ENCODE measurements at places on chromosomes 3 and 15.

GRCh38 chr3:127393131-127393820 lies 105.4 kb upstream of the PRR20G start:
- DNase-seq: peak; percentile 52

DNA sequence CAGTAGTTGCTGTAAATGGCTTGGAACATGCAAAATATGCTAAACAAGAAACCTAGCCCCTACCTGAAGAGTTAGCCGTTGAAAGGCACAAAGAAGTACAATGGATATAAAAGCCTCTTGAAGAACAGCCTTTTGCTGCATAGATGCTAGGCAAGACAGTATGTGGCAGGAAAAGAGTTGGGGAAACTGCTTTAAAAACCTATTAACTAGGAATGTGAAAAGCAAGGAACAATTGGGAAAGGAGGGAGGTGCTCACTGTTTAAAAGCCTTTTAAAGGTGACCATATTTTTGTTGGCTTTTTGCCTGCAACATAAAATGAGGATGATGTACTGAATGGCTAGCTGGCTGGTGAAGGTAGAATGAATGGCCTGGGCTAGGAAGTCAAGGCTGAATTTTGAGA lies 24.5 kb upstream of the SOX2 start:
- no peak for DNase-seq

DNA sequence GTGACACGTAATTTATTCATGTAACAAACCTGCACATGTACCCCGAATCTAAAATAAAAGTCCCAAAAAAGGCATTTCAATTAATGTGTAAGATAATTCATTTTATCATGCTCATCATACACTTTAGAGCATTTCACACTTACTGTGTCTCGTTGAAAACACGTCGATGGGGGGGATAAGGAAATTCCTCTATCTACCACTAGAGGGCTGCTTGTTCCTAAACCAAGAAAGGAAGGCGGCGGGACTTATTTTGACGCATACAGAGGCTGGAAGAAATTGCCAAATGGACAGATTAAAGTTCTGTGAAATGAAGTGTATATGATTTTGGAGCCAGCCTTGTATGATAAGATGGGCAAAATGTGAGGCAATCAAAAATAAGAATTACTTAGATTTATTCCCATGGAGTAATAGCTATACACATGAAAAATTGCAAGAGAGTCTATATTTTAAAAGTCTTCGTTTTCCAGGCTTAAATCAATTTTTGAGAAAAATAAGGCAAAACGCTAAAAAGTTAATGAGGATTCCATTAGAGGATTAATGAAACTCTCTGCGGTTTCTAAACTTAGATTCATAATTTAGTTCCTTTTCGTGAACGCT lies 346.8 kb downstream of the CNTN3 start:
- DNase-seq: peak; percentile 62

GRCh38 chr3:114606336-114606735 lies 312.5 kb downstream of the TIGIT start:
- DNase-seq: no peak

DNA sequence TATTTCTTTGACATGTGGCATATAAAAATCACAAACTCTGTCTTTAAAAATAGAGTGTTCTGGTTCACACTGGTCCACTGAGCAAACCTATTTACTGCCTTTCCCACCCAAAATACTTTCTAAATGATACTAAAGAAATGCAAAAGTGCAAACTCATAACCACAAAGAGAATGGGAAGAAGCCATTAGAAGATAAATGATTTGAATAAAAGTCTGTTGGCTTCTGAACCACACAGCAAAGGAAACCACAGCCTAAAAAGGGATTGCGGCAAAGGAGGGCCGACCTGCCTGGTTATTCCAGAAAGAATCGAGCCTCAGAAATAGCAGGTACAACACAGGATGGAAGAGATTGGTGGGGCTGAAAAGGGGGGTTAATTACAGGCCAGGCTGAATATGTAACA lies 599.5 kb downstream of the FHIT start:
- no peak for DNase-seq

DNA sequence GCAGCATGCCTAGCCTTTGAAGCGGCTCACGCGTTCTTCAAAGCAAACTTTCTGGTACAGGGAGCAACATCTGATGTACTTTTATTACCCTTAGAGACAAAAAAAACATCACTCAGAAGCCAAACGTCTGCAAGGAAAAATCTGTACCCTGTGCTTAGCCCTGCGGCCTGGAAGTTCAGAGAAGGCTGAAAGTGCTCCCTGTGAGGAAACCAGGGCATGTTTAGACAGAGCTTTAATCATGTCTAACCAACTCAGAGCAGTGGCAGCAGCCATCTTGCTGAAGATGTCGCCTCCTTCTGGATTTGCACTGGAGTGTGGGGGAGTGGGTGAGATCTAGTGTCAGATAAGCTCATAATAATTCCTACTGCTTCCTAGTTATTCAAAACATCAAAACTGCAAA lies 170.4 kb downstream of the P3H2 start:
- no peak for DNase-seq

DNA sequence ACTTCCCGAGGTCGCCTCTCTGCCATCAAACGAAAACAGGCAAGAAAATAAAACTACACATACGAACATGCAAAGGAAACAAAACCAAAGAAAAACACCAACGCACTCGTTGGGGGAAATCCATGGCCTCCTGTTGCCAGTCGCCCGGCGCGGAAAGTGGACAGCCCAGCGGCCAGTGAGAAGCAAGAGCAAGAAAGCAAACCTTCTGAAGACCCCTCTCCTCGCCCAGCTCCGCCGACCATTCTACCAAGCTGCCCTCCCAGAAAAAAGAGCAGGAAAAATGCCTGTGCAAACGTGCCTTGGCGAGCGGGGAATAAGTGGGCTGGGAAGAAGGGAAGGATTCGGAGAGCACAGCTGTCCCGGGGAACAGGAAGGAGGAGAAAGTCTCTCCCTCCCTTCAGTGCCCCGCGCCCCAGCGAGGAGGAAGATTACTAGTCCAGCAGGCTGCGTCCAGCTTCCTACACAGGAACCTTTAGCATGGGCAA lies 802 bp upstream of the NECTIN3 start:
- no peak for DNase-seq

- peak; percentile 23 for DNase-seq
Observed at GRCh38 chr3:8835385-8835784, 66.0 kb upstream of the OXTR start.
